ENCODE measurements at places on chromosomes 2 and 18. TPM values are rescaled to one million over a fixed set of nuclear protein-coding genes. Genes with fewer than 3 reads are reported as not detected.

DNA sequence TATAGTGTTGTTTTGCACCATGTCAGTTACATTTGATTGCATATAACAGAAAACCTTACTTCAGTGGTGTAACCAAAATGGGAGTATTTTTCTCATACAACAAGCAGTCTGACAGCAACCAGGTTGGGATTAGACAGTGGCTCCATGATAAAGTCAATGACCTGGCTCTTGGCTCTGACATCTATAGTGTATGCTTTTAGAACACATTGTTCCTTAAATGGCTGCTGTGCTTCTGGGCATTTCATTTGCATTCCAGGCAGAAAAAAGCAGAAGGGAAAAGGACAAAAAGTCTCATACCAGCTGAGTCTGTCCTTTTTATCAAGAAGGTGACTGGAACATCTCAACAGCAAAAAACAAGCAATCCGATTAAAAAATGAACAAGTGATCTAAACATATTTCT lies 10.2 kb downstream of the MERTK start:
- no peak overlapping the region for H3K27ac ChIP-seq
- DNase-seq, result no peak
- H3K36me3 ChIP-seq, result no peaks in the 10 kb centered on the region
- peaks cover 8% of the 10 kb centered on the region for H3K27me3 ChIP-seq
- H3K4me1 ChIP-seq, result peaks cover 3% of the 10 kb centered on the region

DNA sequence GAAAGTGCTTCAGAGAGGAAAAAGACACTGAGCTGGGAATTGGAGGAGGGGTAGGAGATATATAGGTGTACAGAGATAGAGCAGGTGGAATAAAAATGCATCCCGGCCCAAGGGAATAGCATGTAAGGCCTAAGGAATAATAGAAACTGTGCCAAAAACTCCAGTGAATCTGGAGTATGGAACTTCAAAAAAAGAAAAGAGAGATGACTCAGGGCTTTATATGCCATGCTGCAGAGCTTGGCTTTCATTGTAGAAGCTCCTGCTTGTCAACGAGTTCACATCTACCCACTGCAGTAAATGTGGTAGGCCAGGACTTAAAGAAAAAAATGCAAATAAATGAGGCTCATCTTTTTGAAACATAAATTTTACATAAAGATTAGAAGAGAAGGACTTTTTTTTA lies 131.8 kb downstream of the MREG start:
- H3K27me3 ChIP-seq, result no peaks in the 10 kb centered on the region
- peaks cover 4% of the 10 kb centered on the region for H3K4me1 ChIP-seq
- H3K36me3 ChIP-seq, result no peaks in the 10 kb centered on the region
- no peak for DNase-seq

DNA sequence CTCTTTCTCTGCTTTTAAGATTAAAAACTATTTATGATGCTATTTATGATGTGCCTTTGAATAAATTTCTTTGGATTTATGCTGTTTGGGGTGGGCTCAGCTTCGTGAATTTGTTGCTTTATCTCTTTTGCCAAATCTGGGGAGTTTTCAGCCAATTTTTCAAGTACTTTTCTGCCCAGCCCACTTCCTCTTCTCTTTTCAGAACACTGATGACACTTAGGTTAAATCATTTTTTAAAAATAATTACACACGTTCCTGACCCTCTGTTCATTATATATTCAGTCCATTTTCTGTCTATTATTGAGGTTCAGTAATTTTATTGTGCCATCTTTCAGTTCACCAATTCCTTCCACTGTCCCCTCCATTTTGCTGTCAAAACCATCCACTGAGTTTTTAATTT lies 14.8 kb upstream of the BCL2L11 start:
- no peaks in the 10 kb centered on the region for H3K4me1 ChIP-seq
- no peak overlapping the region for H3K4me3 ChIP-seq

GRCh38 chr2:231919341-231920035 lies 6.7 kb downstream of the NPPC start:
- H3K4me3 ChIP-seq, result no peak overlapping the region
- no peak for DNase-seq
- no peaks in the 10 kb centered on the region for H3K36me3 ChIP-seq
- H3K4me1 ChIP-seq, result no peaks in the 10 kb centered on the region
- no peak overlapping the region for H3K27ac ChIP-seq

GRCh38 chr2:54329482-54330161 lies 73.6 kb upstream of the TSPYL6 start:
- peak; percentile 30 for DNase-seq
- H3K4me3 ChIP-seq, result peak overlapping the region; percentile 63
- no peaks in the 10 kb centered on the region for H3K27me3 ChIP-seq
- H3K36me3 ChIP-seq, result no peaks in the 10 kb centered on the region
- peak overlapping the region; percentile 83 for H3K27ac ChIP-seq

GRCh38 chr2:147297820-147298219 lies 547.0 kb upstream of the ACVR2A start:
- DNase-seq, result no peak
- no peaks in the 10 kb centered on the region for H3K36me3 ChIP-seq

DNA sequence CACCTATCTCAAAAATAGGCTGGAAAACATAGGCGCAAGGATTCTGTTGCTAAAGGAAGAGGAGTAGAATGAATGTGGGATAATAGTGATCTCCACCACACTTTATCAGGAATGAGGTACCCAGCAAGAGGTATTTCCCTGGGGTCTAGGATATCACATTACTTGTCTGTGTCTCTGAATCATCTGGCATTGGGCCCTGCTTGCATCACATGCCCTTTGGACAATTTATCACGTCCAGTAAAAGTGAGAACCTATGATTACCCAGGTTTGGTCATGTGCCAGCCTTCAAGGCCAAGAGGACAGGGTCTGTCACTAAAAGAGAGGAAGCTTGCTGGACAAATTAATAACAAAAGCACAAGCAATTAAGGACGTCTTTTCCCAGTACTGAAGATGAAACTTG lies 11.4 kb upstream of the TRAPPC8 start:
- H3K4me3 ChIP-seq, result no peak overlapping the region
- H3K36me3 ChIP-seq, result no peaks in the 10 kb centered on the region
- H3K27ac ChIP-seq, result no peak overlapping the region
- no peaks in the 10 kb centered on the region for H3K4me1 ChIP-seq
- DNase-seq, result peak; percentile 40

DNA sequence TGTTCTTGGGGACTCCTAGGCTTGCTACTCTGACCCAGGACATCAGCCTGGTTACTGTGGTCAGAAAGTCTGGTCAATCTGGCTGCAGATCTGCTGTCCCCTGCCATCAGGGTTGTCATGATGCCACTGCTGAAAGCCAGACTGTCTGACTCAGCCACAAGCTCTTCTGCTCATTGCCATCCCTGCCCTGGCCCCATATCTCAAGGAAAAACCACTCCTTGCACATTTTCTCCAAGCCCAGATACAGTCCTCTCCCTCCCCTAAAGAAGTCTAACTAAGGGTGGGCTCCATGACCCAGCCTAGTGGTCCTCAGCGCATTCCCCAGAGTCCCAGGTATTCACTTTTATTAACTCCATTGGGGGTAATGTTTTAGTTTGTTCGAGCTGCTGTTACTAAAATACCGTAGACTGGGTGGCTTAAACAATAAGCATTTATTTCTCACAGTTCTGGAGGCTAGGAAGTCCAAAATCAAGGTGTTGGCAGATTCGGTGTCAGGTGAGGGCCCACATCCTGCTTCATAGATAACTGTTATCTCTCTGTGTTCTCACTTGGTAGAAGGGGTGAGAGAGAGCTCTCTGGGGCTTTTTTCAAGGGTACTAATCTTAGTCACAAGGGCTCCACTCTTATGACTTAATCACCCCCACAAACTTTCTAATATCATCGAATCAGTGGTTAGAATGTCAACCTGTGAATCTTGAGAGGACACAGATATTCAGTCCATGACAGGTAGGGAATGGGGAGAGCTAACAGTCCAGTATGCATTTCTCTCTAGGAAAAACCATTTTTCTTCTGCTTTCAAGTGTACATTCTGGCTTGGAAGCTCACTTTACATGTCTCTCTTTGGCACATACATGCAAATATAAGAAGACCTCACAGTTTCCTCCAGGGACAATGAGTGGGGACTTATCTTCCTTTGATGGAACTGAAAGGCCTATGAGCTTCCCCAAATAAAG lies 94.8 kb upstream of the CXCR4 start:
- no peaks in the 10 kb centered on the region for H3K4me1 ChIP-seq
- no peak overlapping the region for H3K27ac ChIP-seq
- no peaks in the 10 kb centered on the region for H3K27me3 ChIP-seq
- DNase-seq, result no peak

DNA sequence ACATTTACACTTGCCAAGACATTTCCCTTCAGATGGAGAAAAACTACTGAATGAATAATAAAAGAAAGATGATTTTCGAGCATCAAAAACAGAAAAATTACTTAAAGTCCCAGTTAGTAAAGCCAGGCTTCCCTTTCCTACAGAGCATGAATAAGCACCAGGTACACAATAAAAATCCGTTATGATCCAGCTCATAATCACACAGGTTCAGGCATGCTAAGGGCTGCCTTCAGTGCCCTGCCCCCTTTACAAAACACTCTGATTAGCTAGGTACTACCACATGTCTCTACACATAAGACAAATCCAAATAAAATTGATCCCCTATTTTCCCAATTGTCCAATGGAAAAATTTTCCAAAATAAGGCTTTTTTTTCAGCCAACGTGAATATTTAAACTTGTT lies 413.2 kb upstream of the LRATD1 start:
- DNase-seq, result no peak
- H3K4me1 ChIP-seq, result no peaks in the 10 kb centered on the region
- no peak overlapping the region for H3K27ac ChIP-seq

GRCh38 chr2:26706616-26707473 lies 14.3 kb downstream of the KCNK3 start:
- H3K36me3 ChIP-seq, result no peaks in the 10 kb centered on the region
- H3K27me3 ChIP-seq, result no peaks in the 10 kb centered on the region
- no peak overlapping the region for H3K4me3 ChIP-seq
- H3K4me1 ChIP-seq, result peaks cover 16% of the 10 kb centered on the region

DNA sequence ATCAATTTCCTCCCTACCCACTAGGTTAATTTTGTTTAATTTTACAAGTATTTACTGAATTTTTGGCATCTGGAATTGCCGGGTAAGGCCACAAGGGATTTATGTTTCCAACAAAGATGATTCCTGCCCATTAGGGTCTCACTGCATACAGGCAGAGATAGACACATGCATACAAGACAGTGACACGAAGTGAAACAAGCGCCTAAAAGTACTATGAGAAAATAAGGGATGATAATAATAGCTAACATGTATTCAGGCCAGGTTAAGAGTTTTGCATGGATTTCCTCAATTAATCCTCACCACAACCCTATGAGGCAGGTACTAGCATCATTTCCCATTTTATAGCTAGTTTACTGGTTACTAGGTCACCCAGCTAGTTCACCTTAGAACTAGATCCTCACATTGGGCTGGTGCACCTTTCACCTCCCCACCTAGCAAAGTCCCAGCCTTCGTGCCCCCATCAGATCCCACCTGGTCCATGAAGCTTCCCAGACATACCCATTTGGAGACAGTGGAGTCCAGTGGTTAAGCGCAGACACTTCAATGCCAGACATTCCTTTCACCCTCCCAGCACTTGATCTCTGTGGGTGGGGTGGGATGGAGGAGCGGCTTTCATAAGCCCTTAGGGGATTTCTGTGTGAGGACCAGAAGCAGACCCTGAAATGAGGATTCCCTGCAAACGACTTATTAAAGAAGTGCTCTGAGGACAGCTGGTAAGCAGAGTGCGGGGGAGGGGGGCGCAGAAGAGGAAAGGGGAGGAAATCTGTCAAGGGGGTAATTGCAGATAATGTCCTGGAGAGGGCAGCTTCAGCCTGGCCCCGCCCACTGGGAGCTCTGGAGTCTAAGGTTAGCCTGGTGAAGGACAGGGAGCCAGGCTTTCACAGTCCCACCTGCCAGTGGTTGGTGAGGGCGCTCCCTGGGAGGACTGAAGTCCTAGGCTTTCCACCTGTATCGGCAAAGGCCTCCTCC lies 5.8 kb upstream of the DGUOK start:
- H3K4me1 ChIP-seq, result no peaks in the 10 kb centered on the region
- peaks cover 22% of the 10 kb centered on the region for H3K27me3 ChIP-seq
- peaks cover 6% of the 10 kb centered on the region for H3K36me3 ChIP-seq
- H3K4me3 ChIP-seq, result no peak overlapping the region

GRCh38 chr18:55415258-55415871 lies 172.6 kb downstream of the TCF4 start:
- H3K4me1 ChIP-seq, result peaks cover 9% of the 10 kb centered on the region
- H3K27me3 ChIP-seq, result no peaks in the 10 kb centered on the region
- no peak overlapping the region for H3K4me3 ChIP-seq
- peak; percentile 71 for DNase-seq
- no peaks in the 10 kb centered on the region for H3K36me3 ChIP-seq

GRCh38 chr2:221318376-221319130 lies 253.6 kb downstream of the EPHA4 start:
- no peaks in the 10 kb centered on the region for H3K36me3 ChIP-seq
- no peak overlapping the region for H3K27ac ChIP-seq

GRCh38 chr18:35289727-35290093 lies 319 bp downstream of the ZSCAN30 start:
- peaks cover 7% of the 10 kb centered on the region for H3K36me3 ChIP-seq
- peaks cover 4% of the 10 kb centered on the region for H3K4me1 ChIP-seq
- no peak for DNase-seq
- H3K27ac ChIP-seq, result peak overlapping the region; percentile 86
- H3K4me3 ChIP-seq, result peak overlapping the region; percentile 88
- no peaks in the 10 kb centered on the region for H3K27me3 ChIP-seq

- H3K27me3 ChIP-seq, result no peaks in the 10 kb centered on the region
- no peak overlapping the region for H3K4me3 ChIP-seq
- H3K4me1 ChIP-seq, result peaks cover 33% of the 10 kb centered on the region
- H3K27ac ChIP-seq, result no peak overlapping the region
- no peaks in the 10 kb centered on the region for H3K36me3 ChIP-seq
These were observed 46.1 kb upstream of the GPC1 start for GRCh38 chr2:240389302-240389805.

DNA sequence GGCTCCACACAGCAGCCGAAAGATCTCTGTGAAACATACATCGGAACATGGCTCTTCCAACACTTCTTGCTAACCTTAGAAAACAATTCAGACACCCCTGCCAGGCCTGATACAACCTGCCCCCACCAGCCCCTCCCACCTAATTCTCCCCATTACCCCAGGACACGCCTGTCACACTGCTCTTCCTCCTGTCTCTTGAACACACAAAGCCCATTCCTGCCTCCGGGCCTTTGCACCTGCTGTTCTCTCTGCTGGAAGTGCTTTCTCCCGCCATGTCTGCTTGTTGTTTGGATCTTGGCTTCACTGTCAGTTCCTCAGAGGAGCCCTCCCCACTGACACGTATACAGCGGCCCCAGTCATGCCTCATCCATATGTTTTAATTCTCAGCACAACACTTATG lies 24.1 kb downstream of the CELF4 start:
- DNase-seq, result no peak
- peaks cover 11% of the 10 kb centered on the region for H3K27me3 ChIP-seq
- no peaks in the 10 kb centered on the region for H3K4me1 ChIP-seq
- H3K4me3 ChIP-seq, result no peak overlapping the region

GRCh38 chr2:45782436-45782835 lies 131.0 kb downstream of the PRKCE start:
- no peak overlapping the region for H3K27ac ChIP-seq
- no peak for DNase-seq
- no peaks in the 10 kb centered on the region for H3K27me3 ChIP-seq
- no peaks in the 10 kb centered on the region for H3K4me1 ChIP-seq

- H3K27me3 ChIP-seq, result no peaks in the 10 kb centered on the region
- no peak overlapping the region for H3K4me3 ChIP-seq
- no peaks in the 10 kb centered on the region for H3K36me3 ChIP-seq
- no peak overlapping the region for H3K27ac ChIP-seq
- no peak for DNase-seq
These were observed 43.4 kb downstream of the BCL2L11 start for GRCh38 chr2:111164078-111164477.

- peaks cover 4% of the 10 kb centered on the region for H3K27me3 ChIP-seq
- DNase-seq, result no peak
- no peaks in the 10 kb centered on the region for H3K36me3 ChIP-seq
- H3K27ac ChIP-seq, result no peak overlapping the region
- H3K4me3 ChIP-seq, result no peak overlapping the region
- no peaks in the 10 kb centered on the region for H3K4me1 ChIP-seq
These were observed 12.6 kb upstream of the L3MBTL4 start for GRCh38 chr18:6427286-6427685.

Gene CNTNAP5
- 0.30 TPM for total RNA-seq

Gene TSN
- 60.3 TPM for total RNA-seq

Gene ASXL3
- 8.2 TPM for total RNA-seq

Gene CCL20
- not detected for total RNA-seq

Data from astrocyte (in vitro differentiated cells and primary cell).